ENCODE measurements at places on chromosomes 1 and 21.

GRCh38 chr21:21096956-21097355 is 98.7 kb downstream of the NCAM2 start:
- no peak for DNase-seq

DNA sequence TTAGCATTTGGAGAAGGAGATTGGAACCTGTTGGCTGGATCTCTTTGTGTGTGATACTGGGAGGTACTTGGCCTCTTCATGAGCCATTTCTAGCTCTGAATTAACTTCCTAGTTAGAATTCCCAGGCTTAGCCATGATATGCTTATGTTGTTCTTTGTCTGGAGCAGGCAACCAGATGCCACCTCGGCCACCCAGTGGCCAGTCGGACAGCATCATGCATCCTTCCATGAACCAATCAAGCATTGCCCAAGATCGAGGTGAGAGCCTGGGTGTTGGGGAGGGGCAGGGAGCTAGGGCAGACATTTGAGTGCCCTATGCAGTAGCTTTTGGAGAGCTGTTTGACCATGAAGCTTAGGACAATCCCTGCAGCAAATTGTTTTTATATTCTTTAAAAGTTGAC is 26.5 kb upstream of the PIGV start:
- DNase-seq = no peak

DNA sequence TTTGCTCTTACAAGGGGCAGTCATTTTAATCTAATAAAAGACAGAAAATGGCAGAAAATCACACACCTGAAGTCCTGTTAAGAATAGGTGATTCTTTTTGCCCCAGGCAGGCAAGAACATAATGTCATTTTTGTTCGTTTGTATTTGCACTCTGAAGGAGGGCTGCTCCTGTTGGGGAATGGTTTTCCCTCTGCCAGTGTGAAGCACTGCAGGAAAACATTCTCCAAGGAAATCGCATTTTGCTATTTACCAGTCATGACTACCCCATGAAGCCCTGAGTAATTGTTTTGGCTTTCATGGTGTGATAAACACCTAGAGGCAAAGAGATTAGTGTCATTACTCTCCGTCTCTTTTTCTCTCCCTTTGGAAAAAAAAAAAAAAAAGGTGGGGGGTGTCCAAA is 345.5 kb downstream of the NTNG1 start:
- no peak for DNase-seq

DNA sequence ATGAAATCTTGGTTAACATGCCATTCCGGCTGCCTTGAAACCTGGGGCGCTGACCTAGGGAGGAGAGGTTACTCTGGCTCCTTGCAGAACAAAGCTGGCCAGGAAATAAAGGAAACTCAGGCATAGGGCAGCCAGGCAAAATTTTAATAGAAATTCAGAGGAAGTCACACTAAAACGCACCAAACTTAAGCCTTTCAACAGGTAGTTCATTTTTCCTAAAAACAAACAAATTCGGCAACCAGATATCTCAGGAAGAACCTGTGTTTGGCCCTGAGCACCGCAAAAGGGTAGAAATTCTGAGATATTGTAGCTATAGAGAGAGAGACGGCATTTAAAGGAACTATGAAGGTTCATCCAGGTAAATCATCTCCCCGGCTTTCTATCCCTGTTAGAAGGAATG is 13.1 kb downstream of the LYST start:
- DNase-seq = no peak

DNA sequence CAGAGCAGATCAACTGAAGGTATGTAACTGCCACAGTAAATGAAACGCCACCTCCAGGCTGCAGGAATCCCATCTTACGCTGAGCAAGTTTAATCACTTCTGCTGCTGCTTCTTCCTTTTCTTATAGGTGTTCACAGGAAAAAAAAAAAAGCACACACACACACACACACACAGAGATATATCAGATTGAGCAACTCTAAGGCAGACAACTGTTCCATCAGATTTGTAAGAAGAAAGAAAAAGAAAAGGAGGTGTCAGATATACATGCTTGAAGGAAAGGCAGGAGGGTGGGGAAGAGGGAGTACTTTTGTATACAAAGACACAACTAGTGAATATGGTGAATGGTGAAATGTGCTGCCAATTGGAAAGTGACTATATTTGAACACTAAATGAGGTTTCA is 28.6 kb downstream of the DSTYK start:
- DNase-seq = no peak

DNA sequence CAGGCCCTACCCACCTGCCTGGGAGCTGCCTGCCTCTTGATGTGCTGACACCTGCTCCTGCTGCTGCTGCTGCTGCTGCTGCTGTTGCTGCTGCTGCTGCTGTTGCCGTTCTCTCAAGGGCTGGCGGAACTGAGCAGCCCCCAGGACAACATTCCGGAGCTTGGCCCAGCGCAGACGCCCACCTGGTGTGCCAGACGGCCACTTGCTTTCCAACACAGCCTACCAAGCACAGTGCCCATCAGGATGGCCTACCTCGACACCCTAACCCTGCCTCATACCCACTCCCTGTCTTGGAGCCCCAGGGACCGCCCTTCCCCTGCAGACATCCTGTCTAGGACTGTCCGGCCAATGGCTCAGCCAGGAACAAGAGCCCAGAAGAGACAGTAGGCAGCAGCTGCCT is 11.8 kb downstream of the DENND4B start:
- DNase-seq = no peak

- no peak for DNase-seq
Measured at GRCh38 chr1:84569216-84569615, 5.0 kb downstream of the CTBS start.

GRCh38 chr1:20319456-20320220 is 29.0 kb downstream of the VWA5B1 start:
- no peak for DNase-seq

All from sciatic nerve (tissue), 2 donors.